Right renal pelvis (tissue), 4 donors: ENCODE measurements at places on chromosomes 16 and 17. TPM values are rescaled to one million over a fixed set of nuclear protein-coding genes. Genes with fewer than 3 reads are reported as not detected.

Gene JUP
- 222 TPM for polyA plus RNA-seq

DNA sequence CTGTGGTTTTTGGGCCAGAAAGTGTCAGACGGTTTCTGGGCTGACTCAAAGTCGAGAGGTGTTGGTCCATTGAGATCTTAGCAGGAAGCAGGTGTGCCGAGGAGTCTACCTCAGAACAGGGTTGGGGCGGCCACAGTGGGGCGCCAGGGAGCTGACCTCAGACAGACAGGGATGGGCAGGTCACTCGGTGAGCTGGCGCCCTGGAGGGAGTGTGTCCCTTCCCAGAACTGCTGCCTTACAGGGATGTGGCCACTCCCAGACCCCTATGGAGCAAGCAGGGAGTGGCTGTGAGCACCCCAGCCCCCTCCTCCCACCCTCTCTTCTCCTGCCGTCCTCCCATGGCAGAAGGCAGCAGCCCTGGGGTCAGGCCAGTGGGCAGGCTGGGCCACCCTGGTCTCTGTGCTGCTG is 14.0 kb upstream of the DPEP1 start:
- no peak for DNase-seq

DNA sequence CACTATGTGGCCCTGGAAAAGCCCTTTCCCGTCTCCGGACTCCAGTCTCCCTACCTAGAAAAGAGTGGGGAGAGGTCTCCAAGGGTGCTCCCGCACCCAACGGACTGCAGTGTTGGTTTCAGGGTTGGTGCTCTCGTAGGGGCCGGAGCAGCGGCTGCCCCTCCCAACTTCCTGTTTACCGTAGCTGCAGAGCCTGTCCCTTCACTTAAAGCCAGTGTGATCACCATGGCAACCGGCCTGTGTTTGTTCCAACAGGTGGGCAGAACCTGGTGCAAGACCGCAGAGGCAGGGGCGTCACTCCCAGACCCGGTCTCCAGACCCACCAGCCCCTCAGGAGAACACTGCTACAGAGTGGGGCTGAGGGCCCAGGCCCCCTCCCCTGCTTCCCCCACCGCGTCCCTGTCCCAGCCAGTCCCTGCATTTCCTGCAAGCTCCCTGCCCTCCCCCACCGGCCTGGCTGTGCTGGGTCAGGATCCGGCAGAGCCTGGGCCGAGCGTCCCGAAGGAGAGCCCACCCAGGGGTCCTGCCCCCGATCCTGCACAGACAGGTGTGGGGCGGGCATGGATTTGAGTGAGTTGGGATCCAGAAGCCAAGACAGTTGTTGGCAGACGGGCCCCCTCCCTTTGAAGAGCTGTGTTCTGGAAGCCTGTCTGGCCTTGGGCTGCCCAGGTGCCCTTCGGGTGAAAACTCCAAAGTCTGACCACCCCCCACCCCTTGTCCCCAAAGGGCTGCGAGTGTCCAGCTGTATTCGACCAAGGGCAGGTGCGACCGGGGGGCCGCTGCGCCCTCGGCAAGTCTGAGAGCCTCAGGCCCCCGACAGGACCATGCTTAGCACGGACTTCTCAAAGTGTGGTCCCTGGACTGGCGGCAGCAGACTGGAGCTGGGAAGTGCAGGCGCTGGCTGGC is 1.5 kb upstream of the BAIAP3 start:
- DNase-seq: peak; percentile 74

- no peak for DNase-seq
These were observed 4.1 kb downstream of the RNF167 start for GRCh38 chr17:4944163-4944553.

- no peak for DNase-seq
These were observed 9.2 kb downstream of the RAB40C start for GRCh38 chr16:598823-599739.

GRCh38 chr16:31569360-31569717 is 41.6 kb downstream of the AHSP start:
- no peak for DNase-seq

Gene PABPN1L
- polyA plus RNA-seq: 0.09 TPM

GRCh38 chr17:29844339-29845048 is 85.5 kb downstream of the SSH2 start:
- DNase-seq: no peak

Gene SMTNL2
- polyA plus RNA-seq: 55.0 TPM

GRCh38 chr17:57949649-57950048 is 5.6 kb downstream of the CUEDC1 start:
- DNase-seq: no peak

- DNase-seq: no peak
These were observed 80.9 kb upstream of the ZNF750 start for GRCh38 chr17:82920715-82921114.

Gene KRT34
- polyA plus RNA-seq: not detected

DNA sequence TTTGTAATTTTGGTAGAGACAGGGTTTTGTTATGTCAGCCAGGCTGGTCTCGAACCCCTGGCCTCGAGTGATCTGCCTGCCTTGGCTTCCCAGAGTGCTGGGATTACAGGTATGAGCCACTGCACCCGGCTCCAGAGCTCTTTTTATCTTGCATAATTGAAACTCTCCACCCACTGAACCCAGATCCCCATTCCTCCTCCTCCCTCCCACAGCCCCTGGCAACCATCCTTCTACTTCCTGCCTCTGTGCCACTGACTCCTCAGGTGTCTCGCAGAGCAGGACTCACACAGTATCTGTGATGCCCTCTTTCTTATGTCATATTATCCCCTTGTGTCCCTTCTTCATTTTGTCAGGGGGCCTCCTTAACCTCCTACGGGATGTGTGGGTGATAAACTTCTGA is 340.7 kb downstream of the SLC39A11 start:
- no peak for DNase-seq

- peak; percentile 74 for DNase-seq
These were observed 1.3 kb upstream of the SOCS1 start for GRCh38 chr16:11257131-11257938.

GRCh38 chr17:79888811-79889634 is 49.8 kb upstream of the CBX4 start:
- DNase-seq: no peak

Gene ABCC11
- polyA plus RNA-seq: 0.25 TPM

Gene ESRP2
- 36.3 TPM for polyA plus RNA-seq

DNA sequence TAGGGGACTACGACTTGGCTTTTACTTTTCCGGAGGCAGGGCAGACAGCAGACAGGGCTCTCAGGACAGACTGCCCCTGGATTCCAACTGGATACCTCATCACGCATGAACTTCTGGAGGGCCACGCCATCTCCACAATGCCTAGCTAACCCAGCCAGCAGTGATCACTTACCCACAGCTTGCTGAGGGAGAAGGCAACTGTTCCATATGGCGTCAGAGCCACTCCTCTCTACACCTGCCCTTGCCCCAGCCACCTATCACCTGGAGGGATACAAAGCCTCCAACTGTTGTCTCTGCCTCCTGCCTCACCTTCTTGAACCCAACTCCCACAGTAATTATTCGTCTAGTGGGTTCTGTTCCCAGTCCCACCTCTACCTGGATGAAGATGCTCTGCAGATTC is 8.8 kb downstream of the MYO19 start:
- no peak for DNase-seq

- DNase-seq: no peak
These were observed 260.1 kb downstream of the SNX29 start for GRCh38 chr16:12236589-12236988.

- no peak for DNase-seq
These were observed 7.4 kb downstream of the RNF112 start for GRCh38 chr17:19418251-19418992.

- no peak for DNase-seq
These were observed 3.1 kb downstream of the HAGHL start for GRCh38 chr16:729768-730665.

- no peak for DNase-seq
These were observed 237.1 kb downstream of the NTN1 start for GRCh38 chr17:9258115-9259015.

Gene NPIPB2
- 11.9 TPM for polyA plus RNA-seq

DNA sequence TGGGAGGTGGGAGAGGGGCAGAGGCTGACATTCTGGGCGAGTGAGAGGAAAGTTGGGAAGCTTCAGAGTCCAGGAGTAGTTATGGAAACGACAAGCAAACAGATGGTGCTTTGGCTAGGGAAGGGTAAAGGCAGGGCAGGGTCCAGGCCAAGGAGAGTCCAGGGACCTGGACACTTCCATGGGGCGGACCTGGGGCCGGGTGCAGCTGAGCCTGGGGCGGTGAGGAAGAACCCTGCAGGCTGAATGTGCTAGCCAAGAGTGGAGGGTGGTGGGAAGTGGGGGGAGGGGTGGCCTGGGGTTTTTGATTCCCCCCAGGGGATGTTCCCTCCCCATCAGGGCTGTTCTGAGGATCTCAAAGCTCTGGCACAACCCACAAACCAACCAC is 2.6 kb downstream of the PPP1R9B start:
- no peak for DNase-seq

DNA sequence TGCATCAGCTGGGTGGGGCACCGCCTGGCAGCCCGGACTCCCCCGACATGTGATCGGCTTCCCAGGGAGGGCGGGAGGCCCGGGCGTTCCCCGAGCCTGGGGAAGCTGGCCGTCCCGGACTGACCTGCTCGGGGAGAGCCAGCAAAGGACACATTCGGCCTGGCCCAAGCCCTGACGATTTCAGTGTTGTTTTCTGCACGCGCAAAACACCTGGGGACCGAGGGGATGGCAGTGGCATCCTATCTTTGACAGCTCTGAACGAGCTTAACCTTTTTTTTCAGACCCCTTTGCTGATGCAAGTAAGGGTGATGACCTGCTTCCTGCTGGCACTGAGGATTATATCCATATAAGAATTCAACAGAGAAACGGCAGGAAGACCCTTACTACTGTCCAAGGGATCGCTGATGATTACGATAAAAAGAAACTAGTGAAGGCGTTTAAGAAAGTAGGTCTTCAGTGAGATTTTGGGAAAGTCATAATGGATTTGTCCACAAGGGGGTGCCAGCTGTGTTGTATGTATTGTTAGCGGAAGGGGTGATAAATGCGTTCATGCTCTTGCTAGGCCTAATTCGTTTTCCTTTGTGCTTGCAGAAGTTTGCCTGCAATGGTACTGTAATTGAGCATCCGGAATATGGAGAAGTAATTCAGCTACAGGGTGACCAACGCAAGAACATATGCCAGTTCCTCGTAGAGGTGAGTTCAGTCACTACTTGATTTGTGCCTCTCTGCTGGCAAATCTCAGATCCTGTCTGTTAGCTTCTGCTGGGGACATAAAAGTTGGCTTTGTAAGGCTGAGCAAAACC is 1.0 kb downstream of the EIF1 start:
- no peak for DNase-seq

DNA sequence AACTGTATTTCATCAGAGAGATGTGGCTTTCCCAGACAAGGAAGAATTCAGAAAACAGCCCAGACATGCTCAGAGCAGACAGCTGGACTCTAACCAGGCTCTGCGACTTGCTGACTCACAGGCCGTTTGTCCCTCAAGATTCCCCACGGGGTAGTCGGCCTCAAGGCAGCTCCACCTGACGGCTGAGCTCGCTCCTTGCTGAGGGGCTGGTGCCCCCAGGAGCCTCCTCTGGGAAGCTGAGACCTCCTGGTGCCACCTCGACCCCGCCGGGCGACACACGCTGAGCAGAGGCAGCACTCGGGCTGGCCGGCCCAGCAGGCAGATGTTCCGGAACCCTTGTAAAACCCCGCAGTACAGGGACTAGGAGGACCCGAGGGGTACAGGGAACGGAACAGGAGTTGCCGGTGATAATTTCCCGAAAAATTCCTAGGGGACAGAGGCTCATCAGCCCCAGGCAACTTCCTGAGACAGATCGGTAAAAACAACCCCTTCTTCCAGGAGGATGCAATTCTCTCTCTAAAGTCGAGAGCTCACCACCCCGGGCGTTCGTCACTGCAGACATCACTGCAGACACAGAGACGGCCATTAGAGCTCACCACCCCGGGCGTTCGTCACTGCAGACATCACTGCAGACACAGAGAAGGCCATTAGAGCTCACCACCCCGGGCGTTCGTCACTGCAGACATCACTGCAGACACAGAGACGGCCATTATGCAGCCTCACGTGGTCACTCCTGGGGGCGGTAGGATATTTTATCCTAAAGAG is 19.9 kb downstream of the RPH3AL start:
- no peak for DNase-seq

DNA sequence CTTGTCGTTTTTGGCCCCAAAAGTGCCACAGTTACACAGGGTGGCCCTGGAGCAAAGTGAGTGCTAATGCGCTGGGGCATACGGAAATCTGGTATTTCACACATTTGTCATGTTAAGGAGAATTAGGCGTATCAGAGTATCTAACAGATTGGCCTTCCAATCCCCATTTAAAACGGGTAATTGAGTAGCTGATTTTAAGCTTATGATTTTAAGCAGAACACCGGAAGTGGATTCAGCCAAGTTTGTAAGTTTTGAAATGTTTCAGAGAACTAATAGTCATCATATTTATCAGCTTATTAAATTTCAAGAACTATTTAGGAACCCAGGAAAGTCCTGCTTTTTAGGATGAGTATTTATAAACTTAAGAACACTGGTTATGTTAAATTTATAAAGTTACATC is 19.5 kb downstream of the LRRC75A start:
- DNase-seq: no peak

Gene MYH13
- polyA plus RNA-seq: 0.17 TPM

- no peak for DNase-seq
These were observed 4.5 kb upstream of the DDX19B start for GRCh38 chr16:70294385-70295025.

DNA sequence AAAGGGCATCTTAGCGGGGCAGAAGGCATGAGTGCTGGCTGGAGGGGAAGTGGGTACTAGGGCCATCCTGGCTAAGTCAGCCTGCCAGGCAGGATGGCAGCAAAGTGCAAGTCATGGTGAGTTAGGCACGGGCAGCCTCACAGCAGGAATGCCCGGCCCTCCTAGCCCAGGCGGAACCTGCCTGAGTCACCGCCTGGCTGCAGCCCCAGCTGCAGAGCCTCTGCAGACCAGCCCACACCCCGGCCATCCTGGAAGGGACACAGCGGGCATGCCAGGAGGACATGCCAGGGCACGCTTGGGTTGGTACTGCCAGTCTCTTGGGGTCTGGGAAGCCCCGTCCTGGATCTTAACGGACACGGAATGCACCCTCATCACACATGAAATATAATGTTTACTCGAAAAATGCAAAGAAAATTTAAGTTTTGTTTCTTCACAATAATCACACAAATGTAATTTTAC is 5.0 kb upstream of the ALDH3A1 start:
- DNase-seq: no peak

DNA sequence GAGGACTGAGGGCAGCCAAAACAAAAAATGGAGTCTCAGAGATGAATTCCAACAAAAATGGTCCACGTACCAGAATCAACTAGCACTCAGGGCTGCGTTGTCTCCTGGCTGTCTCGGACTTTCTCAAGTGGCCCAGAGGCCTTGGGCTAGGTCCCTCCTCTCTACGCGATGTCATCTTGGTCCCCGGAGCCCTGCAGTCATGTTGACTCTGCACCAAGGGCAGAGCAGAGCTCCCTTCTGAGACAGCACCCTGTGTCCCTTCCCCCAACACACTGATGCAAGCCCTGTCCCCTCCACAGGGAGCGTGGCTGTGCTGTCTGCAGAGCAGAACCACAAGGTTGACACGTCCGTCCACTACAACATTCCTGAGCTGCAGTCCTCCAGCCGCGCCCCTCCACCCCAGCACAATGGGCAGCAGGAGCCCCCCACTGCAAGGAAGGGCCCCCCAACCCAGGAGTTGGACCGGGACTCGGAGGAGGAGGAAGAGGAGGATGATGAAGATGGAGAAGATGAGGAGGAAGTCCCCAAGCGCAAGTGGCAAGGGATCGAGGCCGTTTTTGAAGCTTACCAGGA is 20.8 kb downstream of the GINS2 start:
- no peak for DNase-seq

GRCh38 chr16:84455031-84455430 is 49.4 kb downstream of the MEAK7 start:
- DNase-seq: no peak

- DNase-seq: no peak
These were observed 1.9 kb downstream of the CBX2 start for GRCh38 chr17:79779661-79780365.

Gene SHMT1
- polyA plus RNA-seq: 53.9 TPM

Gene PRDM7
- 0.43 TPM for polyA plus RNA-seq

- no peak for DNase-seq
These were observed 16.8 kb upstream of the HAS3 start for GRCh38 chr16:69088684-69089083.
